ENCODE measurements at places on chromosomes 2 and 18.

DNA sequence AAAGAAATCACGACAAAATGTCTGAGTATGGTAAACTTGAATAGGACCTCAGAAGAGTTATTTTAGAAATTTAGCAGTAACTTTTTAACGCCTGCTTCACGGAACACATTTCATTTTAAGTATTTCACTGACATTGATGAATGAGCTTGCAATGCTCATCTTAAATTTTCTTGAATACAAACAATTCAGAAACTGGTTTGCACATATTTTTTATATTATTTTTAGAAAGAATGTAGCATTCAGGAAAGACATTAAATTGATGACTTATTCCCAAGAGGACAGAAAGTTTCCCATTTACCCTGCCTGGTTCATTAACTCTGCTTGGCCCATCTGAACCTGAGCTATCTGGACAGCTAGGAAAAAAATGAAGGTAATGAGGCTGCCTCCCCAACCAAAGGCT, 89.3 kb downstream of the MBD2 start:
- no peak for DNase-seq

DNA sequence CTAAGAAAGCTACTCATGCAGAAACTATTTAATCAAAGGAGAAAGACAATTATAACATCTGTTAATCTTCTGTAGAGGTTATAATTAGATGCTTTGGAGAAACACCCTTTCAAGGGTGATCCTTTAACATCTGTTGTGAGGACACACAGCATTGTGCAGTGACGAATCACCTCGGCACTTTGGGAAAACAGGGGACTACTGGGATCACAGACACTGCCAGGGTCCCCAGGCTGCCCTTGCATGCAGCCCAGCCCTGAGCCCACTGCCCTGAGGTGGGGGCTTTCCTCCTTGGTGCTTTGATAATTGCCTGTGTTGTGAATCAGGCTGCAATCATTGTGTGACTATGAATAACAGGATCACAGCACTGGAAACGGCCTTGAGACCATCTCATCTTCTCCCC, 10.6 kb downstream of the NCKAP5 start:
- DNase-seq, result peak; percentile 74

DNA sequence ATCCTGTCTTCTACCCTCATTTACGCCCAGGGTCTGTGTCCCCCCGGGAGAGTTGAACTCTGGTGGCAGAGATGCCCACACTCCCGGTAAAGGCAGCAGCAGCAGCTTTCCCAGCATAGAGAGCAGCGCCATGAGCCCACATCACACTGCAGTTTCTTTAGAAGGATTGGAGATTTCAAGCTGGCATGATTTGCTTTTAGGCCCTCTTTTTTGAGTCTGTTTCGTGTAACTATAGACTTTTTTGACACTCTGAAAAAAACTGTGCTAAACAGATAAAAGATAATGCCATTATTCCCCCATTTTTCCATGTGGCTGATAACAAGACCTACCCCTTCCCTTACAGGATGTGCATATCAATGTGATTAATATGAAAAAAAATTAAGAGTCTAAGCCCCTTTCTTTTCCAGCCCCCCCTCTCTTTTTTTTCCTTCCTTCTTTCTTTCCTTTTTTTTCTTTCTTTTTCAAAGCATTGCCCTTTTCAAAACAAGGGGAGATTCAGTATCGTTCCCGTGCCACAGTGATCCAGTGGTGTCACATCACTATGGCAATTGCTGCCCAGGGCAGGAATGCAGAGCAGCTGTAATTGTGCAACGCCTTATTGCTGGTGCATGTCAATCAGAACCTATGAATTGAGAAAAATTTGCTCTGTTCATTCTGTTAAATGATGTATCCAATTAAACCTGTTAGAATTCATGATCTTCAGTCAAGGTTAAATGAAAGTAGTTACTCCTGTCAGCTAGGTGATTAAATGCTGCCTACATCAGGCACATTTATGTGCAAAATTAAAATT, 104.5 kb downstream of the CDCA7 start:
- DNase-seq, result no peak

DNA sequence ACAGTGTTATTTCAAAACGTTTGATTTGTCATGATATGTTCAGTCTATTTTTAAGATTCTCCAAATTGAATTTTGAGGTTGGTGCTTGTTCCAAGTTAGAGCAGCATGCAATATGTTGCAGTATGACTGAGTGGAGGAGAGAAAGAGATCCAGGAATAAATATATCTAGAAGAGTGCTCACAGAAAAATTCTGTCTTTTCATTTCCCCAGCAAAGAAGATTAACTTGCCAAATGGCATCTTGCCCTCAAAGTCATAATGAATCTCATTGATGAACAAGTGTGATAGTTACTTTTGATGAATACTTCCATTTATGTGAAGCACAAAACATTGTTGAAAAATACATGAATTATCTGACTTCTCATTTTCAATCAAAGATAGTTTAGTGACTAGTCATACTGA, 95.9 kb downstream of the KCNJ3 start:
- no peak for DNase-seq

DNA sequence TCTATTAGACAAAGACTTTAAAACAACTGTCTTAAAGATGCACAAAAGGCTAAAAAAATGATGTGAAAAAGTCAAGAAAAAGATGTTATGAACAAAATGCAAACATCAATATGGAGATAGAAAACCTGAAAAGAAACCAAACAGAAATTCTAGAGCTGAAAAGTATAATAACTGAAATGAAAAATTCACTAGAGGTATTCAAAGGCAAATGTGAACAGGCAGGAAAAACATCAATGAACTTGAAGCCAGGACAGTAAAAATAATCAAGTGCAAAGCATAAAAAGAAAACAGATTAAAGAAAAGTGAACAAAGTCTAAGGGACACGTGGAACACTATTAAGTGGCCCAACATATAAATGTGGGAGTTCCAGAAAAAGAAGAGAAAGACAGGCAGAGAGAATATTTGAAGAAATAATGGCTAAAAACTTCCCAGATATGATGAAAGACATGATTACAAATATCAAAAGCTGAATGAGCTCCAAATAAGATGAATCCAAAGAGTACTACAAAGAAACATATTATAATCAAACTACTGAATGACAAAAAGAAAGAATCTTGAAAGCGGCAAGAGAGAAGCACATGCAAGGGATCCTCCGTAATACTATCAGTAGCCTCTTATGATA, 57.5 kb downstream of the KANSL1L start:
- DNase-seq, result no peak

- DNase-seq, result peak; percentile 93
Observed at GRCh38 chr2:137928547-137929518, 35.4 kb upstream of the HNMT start.

GRCh38 chr2:144550911-144551310, 31.0 kb upstream of the ZEB2 start:
- no peak for DNase-seq

- no peak for DNase-seq
Observed at GRCh38 chr2:162382278-162382677, 38.3 kb downstream of the GCA start.

GRCh38 chr2:12397854-12398253, 318.9 kb upstream of the TRIB2 start:
- DNase-seq, result no peak

DNA sequence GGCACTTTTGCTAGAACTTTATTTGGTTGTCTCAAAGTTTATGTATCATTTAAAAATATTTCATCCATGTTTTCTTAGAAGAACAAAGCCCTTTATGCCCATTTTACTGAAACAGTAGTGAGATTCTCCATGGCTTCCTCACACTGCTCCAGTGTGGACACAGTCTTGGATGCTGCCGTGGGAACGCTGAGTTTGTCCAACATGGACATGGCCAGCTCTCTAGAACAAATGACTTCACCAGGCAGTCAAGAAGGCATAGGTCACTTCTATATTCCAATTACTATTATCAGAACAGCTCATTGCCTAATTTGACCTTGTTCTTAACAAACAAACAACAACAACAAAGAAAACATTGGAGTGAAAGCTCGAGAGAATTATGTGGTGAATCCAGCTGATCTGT, 414.1 kb upstream of the ID2 start:
- no peak for DNase-seq

- no peak for DNase-seq
Observed at GRCh38 chr18:41449612-41450011, 505.4 kb upstream of the PIK3C3 start.

- no peak for DNase-seq
Observed at GRCh38 chr2:240557808-240558207, at the start of gene ANKMY1. TSS of gene ANKMY1 (minus strand) at chr2:240557988. CDS start at chr2:240557335, 653 bp downstream.

DNA sequence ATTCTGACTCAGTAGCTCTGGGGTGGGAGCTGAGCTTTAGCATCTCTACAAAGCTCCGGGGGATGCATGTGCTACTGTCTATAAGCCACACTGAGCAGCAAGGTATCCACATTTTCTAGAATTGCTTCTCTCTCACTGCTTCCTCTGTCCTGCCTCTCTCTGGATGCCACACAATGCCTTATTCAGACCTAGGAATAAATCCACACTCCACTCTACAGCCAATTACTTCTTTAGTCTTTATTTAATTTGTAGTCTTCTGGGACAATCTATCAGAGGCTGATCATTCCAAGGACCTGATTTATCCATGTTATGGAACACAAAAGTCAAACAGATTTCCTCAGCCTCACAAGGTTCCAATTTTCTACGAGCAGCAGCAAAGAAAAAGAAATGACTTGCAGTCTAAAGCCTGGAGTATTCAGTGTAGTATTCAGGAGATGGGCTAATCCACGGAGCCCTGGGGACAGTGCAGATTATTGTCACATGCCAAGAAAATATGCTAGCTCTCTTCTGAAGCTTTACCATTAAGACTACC, 4.4 kb downstream of the BCL2 start:
- peak; percentile 2 for DNase-seq

DNA sequence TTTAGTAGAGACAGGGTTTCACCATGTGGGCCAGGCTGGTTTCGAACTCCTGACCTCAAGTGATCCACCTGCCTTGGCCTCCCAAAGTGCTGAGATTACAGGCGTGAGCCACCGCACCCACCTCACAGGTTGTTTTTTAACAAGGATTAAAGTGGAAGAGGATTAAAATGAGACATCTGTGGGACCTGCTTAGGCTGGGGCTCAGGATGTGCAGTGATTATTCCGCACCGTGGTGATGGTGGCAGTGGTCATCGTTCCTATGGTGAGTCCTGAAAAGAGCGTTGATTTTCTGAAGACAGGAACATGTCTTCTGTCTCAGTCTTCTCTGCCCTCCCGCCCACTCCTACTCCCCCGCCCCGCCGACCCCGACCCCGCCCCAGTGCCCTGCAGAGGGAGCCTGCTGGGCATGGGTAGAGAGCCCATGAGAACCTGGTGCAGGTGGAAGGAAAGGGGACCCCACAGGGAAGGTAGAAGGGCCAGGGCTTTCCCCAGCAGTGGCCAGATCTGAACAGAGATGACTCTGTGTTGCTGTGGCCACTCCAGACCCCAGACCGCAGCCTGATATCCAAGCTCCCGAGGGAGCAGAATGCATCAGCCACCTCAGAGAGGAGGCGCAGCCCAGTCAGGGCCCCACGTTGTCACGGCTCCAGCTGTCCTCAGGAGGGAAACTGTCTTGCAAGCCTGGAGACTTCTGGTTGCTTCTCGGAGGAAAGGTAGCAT, 34.5 kb upstream of the FOSL2 start:
- peak; percentile 83 for DNase-seq

DNA sequence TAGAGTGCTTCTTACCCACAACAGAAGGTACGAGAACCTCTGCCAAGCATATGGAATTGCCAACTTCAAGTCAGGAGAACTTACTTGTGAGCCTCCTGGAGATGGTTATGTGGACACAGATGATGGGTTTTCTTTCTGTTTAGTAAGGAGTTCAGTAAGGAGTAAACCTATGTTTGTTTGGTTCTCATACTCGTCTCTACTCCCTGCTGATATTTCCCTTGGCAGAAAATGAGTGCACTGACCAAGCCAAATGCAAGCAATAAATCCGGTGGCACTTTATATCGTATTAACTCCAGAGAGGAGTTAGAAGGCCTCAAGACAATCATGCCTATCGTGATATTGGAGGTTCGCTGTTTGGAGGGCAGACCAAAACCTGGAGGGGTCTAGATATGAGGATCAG, 83.2 kb upstream of the CYP1B1 start:
- no peak for DNase-seq

GRCh38 chr2:238916176-238916874, 68.4 kb downstream of the TWIST2 start:
- DNase-seq, result no peak

DNA sequence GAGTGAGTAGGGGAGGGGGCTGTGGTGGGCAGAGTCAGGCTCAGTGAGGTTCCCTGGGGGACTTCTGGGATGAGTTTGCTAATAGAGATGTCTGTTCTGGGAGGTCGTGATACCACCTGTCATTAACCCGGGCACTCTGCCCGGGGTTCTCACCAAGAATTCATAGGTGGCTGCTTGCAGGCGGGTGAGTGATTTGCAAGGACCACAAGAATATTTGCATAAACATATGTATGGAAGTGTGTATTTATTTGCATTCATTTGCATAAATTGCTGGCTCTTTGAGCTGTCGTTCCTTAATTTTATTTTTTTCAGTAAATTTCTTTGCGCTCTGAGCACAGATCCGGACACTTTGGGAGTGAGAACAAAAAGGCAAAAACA, 260.0 kb downstream of the ATAD2B start:
- DNase-seq, result no peak

- no peak for DNase-seq
Observed at GRCh38 chr18:44700652-44701051, 20.0 kb downstream of the SETBP1 start.

Data from NCI-H82 (cell line).